CD4-positive, alpha-beta T cell treated with Interleukin-6 at 100 ng/mL for 8 hours (primary cell): ENCODE measurements at places on chromosomes 16 and 17.

- DNase-seq, result no peak
These were observed 1.8 kb downstream of the HOXB7 start for GRCh38 chr17:48609033-48609432.

DNA sequence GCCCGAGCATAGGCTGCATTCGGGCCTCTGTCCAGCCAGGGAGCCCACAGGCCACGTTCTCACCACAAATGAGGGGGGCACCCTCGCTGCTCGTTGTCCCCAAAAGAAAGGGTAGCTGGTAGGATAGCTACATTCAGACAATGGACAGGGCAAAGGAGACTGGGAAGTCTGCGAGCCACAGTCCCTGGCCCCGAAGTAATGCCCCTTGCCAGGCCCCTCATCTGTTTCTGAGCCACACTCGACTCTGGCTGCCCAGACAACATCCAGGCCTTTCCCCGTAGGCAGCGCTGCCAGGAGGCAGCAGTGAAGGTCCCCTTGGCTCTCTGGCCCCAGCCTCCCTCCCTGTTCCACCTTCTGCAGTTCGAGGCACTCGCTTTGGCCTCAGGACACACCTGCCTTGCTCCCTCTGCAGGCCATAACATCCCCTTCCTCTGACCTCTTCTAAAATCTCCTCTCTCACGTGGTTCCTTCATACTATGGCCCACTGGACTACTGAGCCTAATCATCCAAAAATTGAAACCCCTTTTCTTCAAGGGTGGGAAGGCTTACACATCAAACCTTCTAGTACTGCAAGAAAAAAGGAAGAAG lies 12.2 kb downstream of the AIPL1 start:
- DNase-seq, result no peak

GRCh38 chr16:21568502-21569189 lies 30.7 kb upstream of the METTL9 start:
- no peak for DNase-seq

DNA sequence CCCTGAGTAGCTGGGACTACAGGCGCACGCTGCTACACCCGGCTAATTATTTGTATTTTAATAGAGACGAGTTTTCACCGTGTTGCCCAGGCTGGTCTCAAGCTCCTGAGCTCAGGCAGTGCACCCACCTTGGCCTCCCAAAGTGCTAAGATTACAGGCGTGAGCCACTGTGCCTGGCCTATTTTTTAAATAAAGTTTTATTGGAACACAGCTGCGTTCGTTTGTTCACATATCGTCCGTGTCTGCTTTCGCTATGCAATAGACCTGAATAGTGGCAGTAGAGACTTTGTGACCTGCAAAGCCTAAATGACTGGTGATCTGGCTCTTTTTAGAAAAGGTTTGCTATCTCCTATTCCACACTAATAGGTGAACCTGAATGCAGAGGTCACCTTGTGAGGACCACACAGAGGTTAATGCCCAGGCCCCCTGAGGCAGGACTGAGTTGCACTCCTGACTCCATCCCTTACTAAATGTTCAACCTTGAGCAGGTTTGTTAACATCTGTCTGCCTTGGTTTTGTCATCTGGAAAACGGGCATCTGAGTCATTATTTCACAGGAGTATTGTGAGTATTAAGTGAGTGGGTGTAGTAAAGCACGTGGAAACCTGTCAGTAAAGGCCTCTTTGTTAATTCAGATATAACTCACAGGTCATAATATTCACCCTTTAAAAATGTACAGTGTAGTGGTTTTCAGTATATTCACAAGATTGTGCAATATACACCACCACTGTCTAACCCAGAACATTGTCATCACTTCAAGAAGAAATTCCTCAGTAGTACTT lies 157.5 kb upstream of the CACNG5 start:
- DNase-seq, result no peak

DNA sequence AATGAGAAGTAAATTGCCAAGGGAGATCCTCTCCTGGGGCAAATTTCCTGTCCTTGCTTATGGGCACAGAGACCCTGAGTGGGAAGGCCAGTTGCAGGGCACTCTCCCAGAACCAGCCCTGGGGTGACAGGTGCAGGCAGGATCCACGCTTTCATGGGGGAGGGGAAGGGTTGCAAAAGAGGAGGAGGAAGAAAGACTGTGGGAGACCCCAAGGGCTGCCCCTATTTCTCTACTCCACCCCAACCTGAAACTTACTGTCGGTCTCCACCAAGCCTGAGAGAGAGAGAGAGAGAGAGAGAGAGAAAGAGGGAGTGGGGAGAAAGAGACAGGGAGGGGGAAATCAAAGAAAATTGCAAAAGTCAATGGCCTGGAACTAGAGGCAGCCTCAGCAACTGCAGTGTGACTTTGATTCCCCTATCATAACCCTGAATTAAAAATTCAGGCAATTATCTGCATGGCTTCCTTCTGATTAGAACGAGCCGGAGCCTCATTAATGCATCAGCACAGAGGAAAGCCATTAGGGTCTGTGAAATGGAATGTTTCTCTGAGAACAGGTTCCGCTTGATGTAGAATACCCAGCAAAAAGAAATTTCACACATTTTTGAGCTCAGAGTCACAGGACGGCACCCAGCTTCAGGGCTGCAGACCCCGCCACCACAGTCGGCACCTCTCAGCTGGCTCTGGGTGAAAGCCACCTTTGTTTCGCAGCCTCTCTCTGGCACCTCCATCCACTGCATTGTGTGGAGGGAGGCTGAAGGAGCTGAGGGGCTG lies 45.1 kb upstream of the HNF1B start:
- DNase-seq, result no peak
